Right cardiac atrium (tissue), 5 donors: ENCODE measurements at places on chromosomes 11 and 22. TPM values are rescaled to one million over a fixed set of nuclear protein-coding genes. Genes with fewer than 3 reads are reported as not detected.

- DNase-seq: peak; percentile 91
Measured at GRCh38 chr22:20211997-20212753, 55.9 kb downstream of the RTN4R start.

GRCh38 chr22:28548406-28548805 is 131.2 kb downstream of the TTC28 start:
- DNase-seq: no peak

GRCh38 chr22:30221121-30221992 is 25.2 kb downstream of the LIF start:
- no peak for DNase-seq

- peak; percentile 48 for DNase-seq
Measured at GRCh38 chr11:78417175-78417887, at the start of gene GAB2. TSS of gene GAB2 (minus strand) at chr11:78417820. CDS start at chr11:78417720, 100 bp downstream.

Gene MS4A6E
- not detected for total RNA-seq

DNA sequence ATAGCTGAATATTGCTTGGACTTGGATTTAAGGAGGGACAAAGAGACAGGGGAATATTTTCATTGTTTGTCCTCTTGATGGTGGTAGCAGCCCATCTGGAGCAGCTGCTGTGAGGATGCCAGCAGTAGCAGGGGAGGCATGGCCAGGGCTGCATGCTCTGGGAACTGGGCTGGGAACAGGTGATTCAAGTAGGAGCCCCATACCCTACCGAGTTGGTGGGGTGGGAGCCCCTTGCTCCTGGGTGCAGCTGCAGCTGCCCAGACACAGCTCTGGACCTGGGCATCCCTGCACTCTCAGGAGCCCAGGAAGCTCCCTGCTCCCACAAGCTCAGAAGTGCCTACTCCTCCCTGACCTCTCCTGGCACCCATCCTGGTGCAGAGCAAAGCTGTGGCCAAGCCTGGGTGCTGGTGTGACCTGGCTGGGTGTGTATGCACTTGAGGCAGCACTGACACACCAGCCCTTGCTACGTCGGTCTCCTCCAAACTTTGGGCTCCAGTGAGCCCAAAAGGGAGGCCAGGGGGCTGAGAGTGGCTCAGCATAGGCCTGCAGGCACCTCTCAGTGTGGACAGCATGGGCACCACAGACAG is 341.8 kb upstream of the CCDC179 start:
- DNase-seq: no peak

GRCh38 chr11:62172294-62172693 is 17.7 kb upstream of the SCGB1D1 start:
- no peak for DNase-seq

Gene BIRC3
- total RNA-seq: 8.7 TPM

DNA sequence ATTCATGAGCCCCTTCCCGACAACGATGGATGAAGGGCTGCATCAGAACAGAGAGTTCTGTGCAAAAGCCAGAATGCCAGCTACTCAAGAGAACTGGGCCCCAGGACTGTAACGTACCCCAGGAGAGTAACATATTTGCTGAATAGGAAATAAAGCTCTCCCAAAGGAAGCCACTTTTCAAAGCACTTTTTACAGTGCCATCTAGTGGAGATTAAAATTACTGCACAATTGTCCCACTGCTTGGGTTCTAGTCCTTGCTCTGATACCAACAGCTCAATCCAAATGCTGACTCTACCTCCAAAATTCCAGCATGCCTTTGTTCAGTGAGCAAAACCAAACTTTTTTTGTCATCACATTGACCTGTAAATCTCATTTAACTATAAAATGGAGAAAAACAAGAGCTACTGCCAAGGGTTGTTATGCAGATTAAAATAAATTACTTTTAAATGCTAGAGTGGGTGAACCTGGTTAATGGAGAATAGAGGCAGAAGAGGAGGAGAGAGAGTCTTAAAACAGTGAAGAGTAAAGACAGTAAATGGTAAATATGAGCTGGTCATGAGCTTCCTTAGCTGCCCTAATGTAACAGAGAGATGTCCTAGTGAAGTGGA is 87.6 kb upstream of the FSHB start:
- no peak for DNase-seq

GRCh38 chr11:116618461-116618860 is 154.3 kb downstream of the BUD13 start:
- DNase-seq: no peak

Gene SEPTIN5
- total RNA-seq: 264 TPM

DNA sequence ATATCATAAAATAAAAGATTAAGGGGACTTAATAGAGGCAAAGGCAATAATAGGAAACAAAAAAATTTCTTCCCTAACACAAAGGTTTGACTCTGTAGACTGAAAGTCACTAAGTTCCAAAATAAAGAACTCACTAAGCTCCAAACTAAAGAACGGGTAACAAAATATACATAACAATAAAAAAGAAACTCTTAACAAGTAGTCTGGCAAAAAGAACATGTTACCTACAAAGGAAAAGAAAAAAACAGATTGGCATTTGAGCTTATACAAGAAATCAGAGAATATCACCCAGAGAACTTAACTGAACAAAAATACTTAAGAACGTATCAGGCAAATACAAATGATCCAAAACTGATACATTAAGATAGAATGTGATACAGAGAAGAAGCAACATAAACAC is 7.5 kb downstream of the ARHGAP32 start:
- DNase-seq: no peak

- DNase-seq: no peak
Measured at GRCh38 chr11:128917144-128917724, 25.4 kb downstream of the TP53AIP1 start.

Gene NPAS4
- 0.84 TPM for total RNA-seq

DNA sequence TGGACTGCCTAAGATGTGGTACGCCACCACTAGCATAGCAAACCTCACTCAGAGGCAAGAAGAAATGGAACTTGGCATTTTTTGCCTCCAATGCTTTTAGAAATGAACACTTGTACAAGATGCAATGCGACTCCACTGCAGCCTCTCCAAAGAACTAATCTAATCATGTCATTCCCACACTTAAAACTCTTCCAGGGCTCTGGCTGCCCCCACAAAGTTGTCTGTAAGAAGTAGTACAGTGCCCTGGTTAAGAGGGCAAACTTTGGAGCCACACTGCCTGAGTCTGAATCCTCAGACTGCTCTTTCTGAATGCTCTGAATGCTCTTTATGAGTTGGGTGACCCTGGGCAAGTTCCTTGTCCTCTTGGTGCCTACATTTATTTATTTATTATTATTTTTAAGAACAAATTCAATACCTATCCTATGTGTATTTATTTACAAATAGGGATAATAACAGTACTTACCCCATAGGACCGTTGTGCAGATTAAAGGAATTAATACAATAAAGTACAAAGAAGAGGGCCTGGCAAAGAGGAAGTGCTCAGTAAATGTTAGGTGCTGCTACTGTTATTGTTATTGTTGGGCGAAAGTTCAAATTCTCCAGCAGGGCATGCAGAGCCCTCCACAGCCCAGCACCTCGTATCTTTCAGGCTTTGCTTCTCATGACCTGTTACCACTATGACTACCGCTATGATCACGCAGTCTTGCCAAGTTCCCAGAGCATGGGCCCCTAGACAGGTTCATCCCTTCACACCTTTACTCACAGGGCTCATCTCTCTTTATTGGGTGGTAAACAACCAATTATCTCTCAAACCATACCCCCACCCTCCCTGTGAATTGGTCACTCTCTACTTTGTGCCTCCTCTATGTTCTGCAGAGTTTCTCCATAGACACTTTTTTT is 59.3 kb downstream of the RAB30 start:
- no peak for DNase-seq

DNA sequence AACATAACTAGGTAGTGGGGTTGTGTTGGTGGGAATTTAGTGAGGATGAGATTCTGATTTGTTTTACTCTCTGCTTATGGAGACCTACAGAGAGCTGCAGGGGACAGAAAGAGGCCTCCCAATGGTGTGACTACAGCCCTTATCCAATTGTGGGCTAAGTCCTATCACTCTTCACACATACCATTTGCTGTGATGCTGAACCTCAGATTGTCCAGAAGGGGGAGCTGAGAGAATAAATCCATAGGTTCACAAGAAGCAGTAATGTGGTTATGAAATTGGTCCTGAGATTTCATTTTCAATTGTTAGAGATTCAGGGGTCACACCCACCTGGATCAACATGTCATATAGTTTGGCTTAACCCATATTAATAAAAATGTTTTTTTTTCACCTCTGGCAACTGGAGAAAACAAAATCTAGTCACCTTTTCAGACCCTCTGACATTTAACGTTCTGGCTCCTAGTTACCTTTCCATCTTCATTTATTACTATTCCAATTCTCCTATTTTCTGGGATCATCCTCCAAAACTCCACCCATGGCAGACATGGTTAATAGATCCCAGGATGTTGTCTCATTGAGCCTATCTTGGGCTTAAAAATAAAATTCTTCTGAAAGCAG is 53.3 kb upstream of the PTPN5 start:
- DNase-seq: no peak

Gene CRYBB2
- total RNA-seq: not detected

DNA sequence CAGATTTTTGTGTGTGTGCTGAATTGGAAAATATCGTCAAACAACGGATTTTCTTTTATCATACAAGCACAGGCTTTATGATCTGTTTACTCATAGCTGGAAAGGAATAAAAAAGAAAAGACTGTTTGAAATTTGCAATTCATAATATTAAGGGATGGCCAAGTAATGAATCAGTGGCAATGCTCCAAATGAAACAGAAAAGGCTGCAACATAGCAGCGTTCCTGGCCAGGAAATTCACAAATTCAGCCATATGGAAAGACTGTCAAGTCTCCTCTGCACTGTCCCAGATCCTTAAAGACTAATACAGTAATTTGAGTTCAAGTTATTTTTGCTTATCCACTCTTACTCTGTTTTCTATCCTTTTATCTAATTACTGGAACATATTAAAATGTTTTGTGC is 98.2 kb downstream of the MSANTD4 start:
- DNase-seq: no peak

GRCh38 chr11:55263081-55263480 is 1.1 kb downstream of the TRIM48 start:
- DNase-seq: no peak

DNA sequence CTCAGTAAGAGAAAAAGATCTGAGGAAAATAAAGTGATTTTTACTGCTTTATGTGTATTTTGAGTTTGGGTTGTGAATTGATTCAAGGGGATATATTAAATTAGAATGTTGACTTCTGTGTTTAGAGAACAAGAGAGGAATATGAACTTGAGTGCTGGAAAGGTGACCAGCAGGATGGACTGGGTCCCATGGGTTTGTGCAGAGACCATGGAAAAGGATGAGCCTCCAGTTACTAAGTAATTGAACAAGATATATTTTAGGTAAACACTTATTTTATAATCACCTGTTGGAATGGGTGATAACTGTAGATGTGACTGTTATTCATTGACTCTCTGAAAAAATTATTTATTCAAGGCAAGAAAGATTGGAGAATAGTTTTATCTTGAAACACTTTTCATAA is 82.0 kb upstream of the TOP3B start:
- DNase-seq: no peak

GRCh38 chr22:17102297-17102667 is 17.5 kb downstream of the IL17RA start:
- no peak for DNase-seq

Gene POU2AF1
- total RNA-seq: not detected

DNA sequence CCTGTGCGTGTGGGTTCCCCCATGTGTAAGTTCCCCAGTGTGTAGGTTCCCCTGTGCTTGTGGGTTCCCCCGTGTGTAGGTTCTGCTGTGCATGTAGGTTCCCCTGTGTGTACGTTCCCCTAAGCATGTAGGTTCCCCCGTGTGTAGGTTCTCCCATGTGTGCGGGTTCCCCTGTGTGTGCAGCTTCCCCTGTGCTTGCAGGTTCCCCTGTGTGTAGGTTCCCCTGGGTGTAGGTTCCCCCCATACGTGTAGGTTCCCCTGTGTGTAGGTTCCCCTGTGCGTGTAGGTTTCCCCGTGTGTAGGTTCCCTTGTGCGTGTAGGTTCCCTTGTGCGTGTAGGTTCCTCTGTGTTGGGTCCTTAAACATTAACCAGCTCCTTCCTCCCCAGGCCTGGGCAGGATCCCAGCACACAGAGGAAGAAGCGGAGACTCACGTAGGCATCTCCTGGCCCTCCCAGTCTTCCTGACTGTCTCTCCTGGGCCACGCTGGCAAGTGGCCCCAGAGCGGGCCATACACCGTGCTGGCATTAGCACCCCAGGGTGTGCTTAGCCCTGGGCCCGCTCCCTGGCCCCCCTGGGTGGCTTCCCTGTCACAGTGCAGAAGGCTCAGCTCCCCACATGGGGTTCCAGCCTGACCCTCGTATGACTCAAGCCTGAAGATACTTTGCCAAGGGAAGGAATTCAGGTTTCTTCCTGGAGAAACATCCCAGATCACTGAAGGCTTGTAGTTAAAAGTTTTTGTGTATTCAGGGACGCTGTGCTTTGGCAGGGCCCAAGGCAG is 2.8 kb upstream of the GRAMD4 start:
- no peak for DNase-seq

Gene NEFH
- total RNA-seq: 0.43 TPM

Gene KRTAP5-1
- total RNA-seq: not detected

Gene CTSW
- total RNA-seq: 0.57 TPM

DNA sequence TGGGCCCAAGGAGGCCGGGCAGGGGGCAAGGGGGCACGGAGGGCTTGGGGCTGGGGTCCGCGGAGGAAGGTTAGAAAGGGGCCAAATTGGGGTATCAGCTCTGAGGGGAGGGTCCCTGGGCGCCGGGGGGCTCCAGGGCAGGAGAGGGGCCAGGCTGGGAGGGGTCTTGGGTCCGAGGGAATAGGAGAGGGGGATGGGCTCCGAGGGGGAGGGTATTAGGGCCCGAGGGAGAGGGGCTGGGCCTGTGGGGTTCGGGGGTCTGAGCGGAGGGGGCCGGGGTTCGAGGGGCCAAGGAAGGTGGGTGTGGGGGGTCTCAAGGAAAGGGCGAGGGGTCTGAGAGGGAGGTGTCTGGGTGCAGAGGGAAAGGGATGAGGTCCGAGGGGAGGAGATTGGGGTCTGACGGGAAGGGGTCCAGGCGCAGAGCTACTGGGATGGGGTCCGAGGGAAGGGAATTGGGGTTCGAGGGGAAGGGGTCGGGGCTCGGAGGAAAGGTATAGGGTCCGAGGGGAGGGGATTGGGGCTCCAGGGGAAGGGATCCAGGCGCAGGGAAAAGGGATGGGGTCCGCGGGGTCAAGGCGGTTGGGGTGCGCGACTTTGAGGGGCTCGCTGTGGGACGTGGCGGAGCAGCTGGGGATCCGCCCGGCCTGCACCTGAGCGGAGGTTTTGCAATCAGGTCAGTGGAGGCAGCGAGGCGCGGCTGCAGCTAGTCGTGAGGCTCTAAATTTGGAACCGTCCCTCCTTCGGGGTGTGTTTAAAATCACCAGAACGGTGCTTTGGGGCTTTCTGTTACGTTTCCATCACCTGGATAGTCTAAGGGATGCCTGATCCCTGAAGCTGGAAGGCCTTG is 728 bp downstream of the CTTN start:
- DNase-seq: no peak

GRCh38 chr11:69912911-69913451 is 93.8 kb upstream of the FGF3 start:
- DNase-seq: peak; percentile 58

DNA sequence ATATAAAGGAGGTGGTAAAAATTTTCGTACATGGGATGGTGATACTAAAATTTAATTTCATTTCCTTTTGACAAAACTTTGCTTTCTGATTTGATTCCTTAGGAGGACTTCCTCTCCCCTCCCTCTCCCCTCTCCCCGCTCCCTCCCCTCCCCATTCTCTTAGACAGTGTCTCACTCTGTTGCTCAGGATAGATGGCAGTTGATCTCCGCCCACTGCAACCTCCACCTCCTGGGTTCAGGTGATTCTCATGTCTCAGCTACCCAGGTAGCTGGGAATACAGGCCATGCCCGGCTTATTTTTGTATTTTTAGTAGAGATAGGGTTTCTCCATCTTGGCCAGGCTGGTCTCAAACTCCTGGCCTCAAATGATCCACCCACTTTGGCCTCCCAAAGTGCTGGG is 15.9 kb downstream of the TRIM44 start:
- DNase-seq: no peak

- DNase-seq: peak; percentile 12
Measured at GRCh38 chr22:20002128-20002527, 14.5 kb downstream of the ARVCF start.
